ENCODE measurements at places on chromosomes 6 and 20.
A peak's percentile ranks its signal among the peaks of the same experiment; 100 is the strongest.

- no peak for DNase-seq
These were observed 57.3 kb downstream of the BCKDHB start for GRCh38 chr6:80163754-80164187.

- DNase-seq: no peak
These were observed 7.0 kb downstream of the NDUFAF5 start for GRCh38 chr20:13791540-13792459.

GRCh38 chr20:43541214-43541613 lies 17.6 kb upstream of the SGK2 start:
- DNase-seq: no peak

GRCh38 chr20:59299945-59300332 lies 472 bp upstream of the EDN3 start:
- DNase-seq: no peak

- no peak for DNase-seq
These were observed 102.5 kb downstream of the GRM4 start for GRCh38 chr6:34043359-34043758.

DNA sequence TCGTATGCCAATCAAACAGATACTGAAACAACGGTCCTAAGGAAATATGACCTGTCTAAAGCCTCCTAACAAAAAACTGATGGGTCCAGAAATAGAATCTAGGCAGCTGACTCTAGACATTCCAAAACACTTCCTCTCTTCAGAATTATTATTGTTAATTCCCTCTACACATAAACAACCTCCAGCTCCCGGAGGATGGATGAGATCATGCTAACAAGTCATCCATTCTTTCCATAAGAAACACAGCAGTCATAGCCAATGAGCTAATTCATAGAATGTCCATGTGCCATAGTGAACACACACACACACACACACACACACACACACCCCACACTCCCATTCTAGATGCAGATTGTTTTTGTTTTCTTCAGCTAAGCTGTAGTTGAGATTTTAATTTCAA lies 44.3 kb downstream of the HDGFL1 start:
- no peak for DNase-seq

DNA sequence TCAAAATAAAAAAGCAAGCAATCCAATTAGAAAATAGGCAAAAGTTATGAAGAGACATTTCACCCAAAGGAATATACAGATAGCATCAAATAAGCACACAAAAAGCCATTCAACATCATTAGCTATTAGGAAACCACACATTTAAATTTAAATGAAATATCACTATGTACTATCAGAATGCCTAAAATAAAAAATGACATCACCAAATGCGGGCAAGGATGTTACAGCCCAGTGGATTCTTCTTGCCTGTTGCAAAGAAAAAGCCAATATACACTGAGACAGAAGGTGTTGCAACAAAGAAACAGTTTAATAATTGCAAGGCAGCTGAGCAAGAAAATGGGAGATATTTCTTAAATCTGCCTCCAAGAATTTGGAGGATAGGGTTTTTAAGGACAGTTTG lies 31.0 kb upstream of the MBOAT1 start:
- DNase-seq: no peak

GRCh38 chr6:99393366-99393697 lies 663 bp downstream of the COQ3 start:
- no peak for DNase-seq

GRCh38 chr6:167311286-167311685 lies 13.6 kb upstream of the TTLL2 start:
- no peak for DNase-seq

GRCh38 chr20:37673444-37673843 lies 20.4 kb upstream of the CTNNBL1 start:
- DNase-seq: peak; percentile 90

DNA sequence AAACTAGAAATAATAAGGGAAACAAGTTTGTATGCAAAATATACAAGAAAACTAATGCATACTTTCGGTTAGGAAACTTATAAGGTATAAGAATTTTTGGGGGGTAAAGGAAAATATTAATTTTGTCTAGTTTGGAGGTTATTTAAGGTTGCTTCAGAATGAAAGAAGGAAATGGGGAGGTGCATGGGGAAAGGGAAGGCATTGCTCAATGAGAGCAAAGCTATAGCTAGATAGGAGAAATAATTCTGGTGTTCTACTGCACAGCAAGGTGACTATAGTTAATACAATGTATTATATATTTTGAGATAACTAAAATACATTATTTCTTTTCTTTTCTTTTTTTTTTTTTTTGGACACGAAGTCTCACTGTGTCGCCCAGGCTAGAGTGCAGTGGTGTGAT lies 5.4 kb upstream of the MYMX start:
- DNase-seq: no peak

- DNase-seq: no peak
These were observed 181.0 kb upstream of the ZNF217 start for GRCh38 chr20:53774461-53775203.

GRCh38 chr6:29926413-29927274 lies 15.7 kb upstream of the HLA-A start:
- DNase-seq: no peak

- DNase-seq: peak; percentile 40
These were observed 126.9 kb upstream of the TIAM2 start for GRCh38 chr6:154868143-154868594.

DNA sequence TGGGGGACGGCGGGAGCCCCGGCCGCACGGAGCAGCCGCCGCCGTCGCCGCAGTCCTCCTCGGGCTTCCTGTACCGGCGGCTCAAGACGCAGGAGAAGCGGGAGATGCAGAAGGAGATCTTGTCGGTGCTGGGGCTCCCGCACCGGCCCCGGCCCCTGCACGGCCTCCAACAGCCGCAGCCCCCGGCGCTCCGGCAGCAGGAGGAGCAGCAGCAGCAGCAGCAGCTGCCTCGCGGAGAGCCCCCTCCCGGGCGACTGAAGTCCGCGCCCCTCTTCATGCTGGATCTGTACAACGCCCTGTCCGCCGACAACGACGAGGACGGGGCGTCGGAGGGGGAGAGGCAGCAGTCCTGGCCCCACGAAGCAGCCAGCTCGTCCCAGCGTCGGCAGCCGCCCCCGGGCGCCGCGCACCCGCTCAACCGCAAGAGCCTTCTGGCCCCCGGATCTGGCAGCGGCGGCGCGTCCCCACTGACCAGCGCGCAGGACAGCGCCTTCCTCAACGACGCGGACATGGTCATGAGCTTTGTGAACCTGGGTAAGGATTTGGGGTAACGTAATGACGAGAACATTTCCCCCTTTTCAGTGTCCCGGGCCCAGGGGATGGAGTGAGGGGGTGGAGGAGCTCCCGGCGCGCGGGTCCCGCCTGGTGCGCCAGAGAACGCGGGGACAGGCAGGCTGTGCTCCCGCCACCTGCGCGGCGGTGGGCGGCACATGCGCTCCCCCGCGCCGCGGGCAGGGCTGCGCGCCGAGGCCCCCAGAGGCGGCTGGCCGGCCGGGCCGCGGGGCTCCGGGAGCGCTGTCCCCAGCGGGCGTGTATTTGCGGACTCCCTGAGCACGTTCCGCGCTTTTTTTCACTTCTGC lies 1.4 kb downstream of the BMP6 start:
- DNase-seq: peak; percentile 22

Data from SK-N-DZ (cell line).